ENCODE measurements at places on chromosomes 5 and 9.

- DNase-seq, result peak; percentile 35
Observed at GRCh38 chr5:2298781-2299180, 416.1 kb upstream of the IRX4 start.

GRCh38 chr5:124795829-124796228, 49.4 kb upstream of the ZNF608 start:
- no peak for DNase-seq

- DNase-seq, result no peak
Observed at GRCh38 chr5:157956271-157956885, 97.4 kb upstream of the CLINT1 start.

DNA sequence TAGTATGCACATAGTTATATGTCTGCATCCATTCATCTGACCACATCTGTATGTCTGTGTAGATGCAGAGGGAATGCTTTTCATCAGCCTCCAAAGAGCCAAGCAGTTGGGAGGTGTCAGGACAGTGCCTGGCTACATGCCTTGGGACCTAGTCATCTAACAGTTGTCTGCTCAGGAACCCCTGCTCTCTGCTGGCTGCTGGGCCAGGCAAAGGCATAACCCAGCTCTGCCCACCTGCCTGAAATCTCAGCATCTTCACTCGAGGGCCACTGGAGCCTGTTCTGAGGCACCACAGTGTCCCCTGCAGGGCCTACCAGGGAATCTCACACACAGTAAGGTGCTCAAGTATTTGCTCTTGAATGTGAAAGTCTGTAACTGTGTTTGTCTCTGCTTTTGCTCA, 3.7 kb downstream of the C9orf50 start:
- DNase-seq, result no peak

DNA sequence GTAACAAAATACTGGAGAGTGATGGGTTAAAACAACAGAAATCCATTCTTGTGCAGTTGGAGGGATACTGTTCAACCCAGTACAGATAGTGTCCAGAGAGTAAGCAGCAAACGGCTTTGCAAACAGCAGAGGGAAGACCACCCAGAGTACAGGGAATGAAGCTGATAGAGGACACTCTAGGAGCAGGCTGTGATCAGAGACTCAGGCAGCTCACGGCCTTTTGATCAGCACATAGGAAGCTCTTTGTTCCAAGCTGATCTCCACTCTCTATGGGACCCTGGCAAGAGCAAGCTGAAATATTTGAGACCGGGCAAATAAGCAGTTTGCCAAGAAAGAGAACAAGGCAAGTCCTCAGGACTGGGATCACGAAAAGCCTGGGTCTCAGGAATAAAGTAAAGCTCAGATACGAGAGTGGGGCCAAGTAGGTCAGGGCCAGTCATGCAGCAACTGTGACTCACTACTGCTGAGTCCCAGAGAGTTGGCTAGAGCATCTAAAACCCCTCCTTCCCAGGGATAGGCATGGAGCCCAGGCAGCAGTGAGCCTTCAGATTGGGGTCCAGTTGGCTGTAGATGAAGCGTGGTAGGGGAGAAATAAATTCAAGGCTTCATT, 52.4 kb downstream of the MELK start:
- no peak for DNase-seq

- no peak for DNase-seq
Observed at GRCh38 chr5:56812110-56812509, 3.2 kb upstream of the MAP3K1 start.

GRCh38 chr5:62732677-62733121, 154.1 kb downstream of the LRRC70 start:
- DNase-seq, result no peak

DNA sequence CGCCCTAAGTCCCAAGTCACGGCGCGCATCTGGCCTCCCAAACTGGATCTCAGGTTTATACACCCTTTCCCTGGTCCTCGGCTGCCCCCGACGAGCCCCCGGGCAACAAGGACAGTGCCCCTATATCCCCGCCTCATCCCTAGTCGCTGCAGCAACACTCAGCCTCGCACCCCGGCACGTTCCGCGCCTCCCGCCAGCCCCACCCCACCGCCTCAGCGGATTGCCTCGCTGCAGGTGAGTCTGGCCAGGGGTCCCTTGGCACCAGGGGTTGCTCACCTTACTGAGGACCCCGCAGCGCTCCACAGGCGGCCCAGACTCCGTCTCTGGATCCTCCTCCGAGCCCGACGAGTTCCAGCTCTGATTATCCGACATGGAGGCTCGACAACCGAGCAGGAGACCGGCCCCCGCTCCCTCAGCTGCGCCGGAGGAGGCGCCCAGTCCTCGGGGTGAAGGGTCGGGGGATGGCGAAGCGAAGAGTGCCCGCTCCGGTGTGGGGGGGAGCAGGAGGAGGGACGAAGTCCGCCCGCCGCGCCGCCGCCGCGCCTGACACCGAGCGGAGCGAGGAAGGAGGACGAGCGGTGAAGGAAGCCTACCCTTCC, 494 bp downstream of the CERT1 start:
- peak; percentile 20 for DNase-seq

DNA sequence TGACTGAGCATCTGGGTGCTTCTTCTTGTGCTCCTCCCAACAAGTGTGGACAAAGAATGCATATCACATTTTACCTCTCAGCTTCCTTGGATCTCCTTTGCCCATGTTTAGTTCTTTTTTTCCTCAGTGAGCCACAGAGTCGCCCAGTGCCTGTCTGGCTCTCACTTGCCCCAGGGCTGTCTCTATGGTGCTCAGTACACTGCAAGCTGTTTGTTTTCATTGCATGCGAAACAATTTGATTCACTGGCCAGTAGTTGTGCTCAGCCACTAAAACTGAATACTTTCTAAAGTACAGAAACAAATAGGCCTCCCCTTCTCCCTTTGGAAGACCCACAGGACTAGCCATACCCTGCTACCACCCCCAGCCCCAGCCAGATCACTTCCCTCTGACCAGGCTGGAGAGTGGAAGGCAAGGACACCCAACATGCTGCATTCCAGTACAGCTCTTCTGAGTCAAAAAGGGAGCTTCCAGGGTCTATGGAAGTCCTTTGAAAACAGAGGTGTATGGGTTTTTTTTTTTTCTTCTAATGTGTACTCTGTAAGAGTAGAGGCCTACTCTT, 3.8 kb downstream of the LHFPL2 start:
- DNase-seq, result peak; percentile 43

DNA sequence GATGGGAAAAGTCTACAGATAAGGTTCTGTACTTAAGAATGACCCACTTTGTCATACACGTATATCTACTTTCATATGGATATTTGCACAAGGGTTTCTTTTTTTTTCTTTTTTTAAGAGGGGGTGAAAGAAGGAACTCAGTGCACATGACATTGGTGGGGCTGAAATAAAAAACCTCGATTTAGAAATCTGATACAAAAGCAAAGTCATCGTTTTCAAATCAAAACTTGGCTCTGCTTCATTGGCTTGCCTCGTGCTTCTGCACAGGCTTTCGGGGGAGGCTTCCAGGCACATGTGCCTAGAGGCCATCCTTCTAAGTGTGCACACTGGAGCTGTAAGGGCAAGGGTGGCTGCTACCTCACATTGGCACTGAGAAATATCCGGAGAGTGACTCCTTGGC, 31.1 kb downstream of the PTTG1 start:
- DNase-seq, result no peak

GRCh38 chr9:33408087-33408486, 5.7 kb upstream of the AQP7 start:
- no peak for DNase-seq

DNA sequence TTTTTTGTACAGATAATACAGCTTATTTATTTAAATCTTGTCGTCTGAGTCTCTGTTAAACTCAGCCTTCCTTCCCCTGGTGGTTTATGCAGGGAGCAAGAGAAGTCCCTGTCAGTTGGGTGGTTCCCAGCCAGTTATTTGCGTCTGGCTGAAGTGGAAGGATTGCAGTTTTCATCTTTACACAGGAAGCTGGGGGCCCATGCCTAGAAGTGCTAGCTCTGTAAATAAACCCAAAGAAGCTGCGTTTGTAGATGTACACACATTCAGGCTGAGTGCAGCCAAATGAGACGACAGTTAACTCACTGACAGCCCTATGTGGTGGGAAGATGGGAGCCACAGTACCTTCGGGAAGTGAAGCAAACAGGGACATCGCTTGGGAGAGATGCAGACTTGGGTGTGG, 122.1 kb downstream of the SAXO1 start:
- DNase-seq, result no peak

GRCh38 chr5:125274938-125275724, 528.7 kb upstream of the ZNF608 start:
- DNase-seq, result no peak

- DNase-seq, result no peak
Observed at GRCh38 chr5:172276214-172276613, 7.3 kb downstream of the UBTD2 start.

- no peak for DNase-seq
Observed at GRCh38 chr5:8828596-8829322, 717.1 kb downstream of the SEMA5A start.

DNA sequence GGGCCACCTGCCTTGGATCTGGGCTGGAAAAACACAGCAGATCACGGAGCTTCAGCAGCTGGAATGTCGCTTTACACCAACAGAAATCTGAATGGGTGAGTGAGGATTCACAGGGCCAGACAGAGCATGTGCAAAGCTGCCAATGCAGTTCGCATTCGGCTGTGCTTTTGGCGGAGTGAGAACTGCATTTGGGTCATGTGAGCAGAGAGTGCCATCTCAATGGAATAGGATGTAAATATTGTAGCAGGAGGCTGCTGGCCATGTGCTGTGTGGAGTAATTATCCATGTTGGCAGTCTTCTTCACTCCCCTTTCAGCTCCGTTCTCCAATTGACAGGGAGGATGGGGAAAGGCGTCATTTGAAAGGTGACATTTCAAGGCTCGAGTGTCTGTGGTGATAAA, at the start of gene ANKRD55:
Gene ANKRD55 (minus strand): TSS at position 101 of the 400 bp plus-strand sequence. CDS start 417 bp downstream, outside the sequence.
- DNase-seq, result no peak

GRCh38 chr9:115132648-115133047, 14.7 kb upstream of the TNC start:
- DNase-seq, result no peak

DNA sequence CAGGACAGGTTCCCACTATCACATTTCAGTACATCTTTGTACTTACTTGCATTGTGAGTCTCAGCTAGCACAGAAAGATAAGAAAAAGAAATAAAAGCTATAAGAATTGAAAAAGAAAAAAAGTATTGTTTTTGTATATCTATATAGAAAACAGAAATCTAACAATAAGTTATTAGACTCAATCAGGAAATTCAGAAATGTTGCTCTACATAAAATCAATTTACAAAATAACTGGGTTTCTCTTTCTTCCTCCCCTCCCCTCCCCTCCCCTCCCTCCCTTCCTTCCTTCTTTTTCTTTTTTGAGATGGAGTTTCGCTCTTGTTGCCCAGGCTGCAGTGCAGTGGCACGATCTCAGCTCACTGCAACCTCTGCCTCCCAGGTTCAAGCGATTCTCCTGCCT, 7.2 kb upstream of the CACNA1B start:
- DNase-seq, result no peak

DNA sequence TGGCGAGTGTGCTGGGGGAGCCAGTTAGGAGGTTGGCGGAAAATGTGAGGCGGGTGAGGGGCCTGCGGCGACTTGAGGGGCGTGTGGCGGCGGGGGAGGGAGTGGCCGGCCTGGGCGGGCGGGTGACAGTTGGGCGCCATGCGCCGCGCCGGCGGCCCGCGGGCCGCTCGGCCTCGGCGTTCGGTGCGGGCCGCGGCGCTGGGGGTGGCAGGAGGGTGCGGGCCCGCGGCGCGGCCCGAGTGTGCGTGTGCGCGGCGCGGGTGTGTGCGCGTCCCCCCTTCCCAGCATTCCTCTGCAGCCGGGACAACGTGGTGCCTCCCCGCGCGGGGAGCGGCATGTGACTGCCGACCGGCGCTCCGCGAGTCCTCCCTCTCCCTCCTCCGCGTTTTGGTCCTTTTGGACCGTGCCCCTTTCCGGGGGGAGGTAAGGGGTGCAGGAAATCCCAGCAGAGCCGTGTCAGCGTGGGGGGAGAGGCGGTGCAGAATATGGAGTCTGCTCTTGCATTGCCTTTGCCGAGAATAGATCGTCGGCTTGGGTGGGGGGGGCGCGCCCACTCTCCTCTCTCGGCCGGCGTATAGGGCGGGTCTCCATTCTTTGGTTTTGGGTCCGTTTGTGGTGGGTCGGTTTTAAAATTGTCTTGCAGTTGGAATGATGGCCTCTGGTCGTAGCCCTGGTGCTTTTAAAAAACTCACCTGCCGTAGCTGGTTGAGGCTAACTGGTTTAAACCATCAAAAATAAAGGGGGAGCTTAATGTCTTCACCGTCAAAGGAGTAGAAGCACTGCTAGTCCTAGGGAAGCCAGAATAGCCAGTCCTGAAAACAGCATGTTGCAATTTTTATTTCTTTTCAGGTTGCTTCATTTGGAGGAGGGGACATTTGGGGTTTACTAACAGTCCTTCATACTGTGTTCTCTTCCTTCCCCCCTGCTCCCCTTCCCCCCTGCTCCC, 2.0 kb downstream of the LARP1 start:
- DNase-seq, result no peak

DNA sequence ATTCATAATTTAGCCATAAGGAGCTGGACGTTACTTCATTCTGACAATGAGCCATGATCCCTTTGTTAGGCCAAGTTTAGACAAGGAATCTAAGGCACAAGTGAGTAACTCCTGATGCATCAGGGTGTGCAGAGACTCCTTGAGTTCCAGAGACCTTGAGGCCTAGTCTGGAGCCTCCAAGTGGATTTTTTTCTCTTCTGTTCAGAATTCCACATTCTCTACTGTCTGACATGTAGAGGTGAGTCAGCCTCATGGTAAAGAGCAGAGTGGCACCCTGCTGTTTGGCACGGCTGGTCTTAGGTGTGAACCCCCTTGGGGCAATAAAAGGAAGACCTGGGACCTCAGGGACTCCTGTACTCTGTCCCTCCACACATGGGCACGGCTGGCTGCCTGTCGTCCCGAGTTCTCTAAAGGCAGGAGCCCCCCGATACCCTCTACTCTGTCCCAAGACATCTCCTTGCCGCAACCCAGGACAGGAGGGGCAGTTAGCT, 22.0 kb upstream of the TGFBI start:
- no peak for DNase-seq

GRCh38 chr5:133900534-133901270, 67.7 kb downstream of the C5orf15 start:
- DNase-seq, result no peak

DNA sequence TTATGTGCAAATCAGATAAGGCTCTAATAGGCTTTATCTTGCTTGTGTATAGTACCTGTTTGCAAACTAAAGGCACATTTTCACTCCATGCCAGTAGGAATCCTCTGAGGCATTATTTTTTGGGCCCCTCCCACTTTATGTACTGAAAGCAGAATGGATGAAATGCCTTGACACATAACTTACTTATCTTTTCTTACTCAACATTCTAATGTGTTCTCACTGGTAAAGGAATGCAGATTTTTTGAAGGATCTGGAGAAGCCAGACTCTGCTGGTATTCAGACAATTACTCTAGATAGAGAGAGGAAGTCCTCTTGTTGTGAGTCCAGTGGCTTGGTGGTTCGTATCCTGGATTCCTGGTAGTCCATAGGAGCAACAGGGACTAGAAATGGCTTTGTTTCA, 336.7 kb downstream of the CCDC171 start:
- no peak for DNase-seq

GRCh38 chr5:138875946-138876345, 811 bp upstream of the LRRTM2 start:
- no peak for DNase-seq

DNA sequence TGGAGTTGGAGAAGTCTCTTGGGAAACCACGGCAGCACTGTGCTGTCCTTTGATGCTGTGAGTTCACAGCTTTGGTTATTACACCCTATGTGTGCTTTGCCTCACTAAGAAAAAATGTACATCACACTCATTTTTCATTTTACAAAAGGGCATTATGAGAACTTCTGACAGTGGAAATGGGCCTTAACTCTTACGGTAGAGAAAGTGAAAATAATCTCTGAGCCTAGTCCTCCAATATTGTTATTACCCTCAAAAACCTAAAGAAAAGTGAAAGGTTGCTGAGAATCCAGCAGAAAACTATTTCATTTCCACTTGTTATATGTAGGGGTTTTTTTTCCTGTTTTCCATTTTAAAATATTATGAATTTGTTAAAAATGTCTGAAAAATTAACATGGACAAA, 8.2 kb upstream of the OR13D1 start:
- DNase-seq, result no peak

Measured in breast epithelium (tissue), 4 donors.